Activated CD4-positive, alpha-beta memory T cell treated with anti-CD3 and anti-CD28 coated beads, Interleukin-2, amount 10 ng/mL, durations not matched to agents 7 days and 5 days (primary cell): ENCODE measurements at places on chromosomes 5 and 9. TPM values are rescaled to one million over a fixed set of nuclear protein-coding genes. Genes with fewer than 3 reads are reported as not detected.

The FOXD4L6 gene
- not detected for total RNA-seq

The PELO gene
- total RNA-seq, result 20.6 TPM

The MAN2A1 gene
- total RNA-seq, result 32.6 TPM

The WDR38 gene
- total RNA-seq, result not detected

The DAP gene
- 51.0 TPM for total RNA-seq

The LEAP2 gene
- 2.5 TPM for total RNA-seq

The GPX8 gene
- total RNA-seq, result not detected

The ANXA1 gene
- 204 TPM for total RNA-seq

The FAXDC2 gene
- total RNA-seq, result not detected

The HRH2 gene
- total RNA-seq, result 13.7 TPM

The NDFIP1 gene
- total RNA-seq, result 59.3 TPM

The RASGRF2 gene
- total RNA-seq, result 2.4 TPM

The PTPN3 gene
- total RNA-seq, result 0.20 TPM

The GRM6 gene
- total RNA-seq, result not detected

The GMCL2 gene
- not detected for total RNA-seq

The GARIN3 gene
- 0.13 TPM for total RNA-seq

The SCGB3A2 gene
- not detected for total RNA-seq

The ORM1 gene
- not detected for total RNA-seq

The CDKN2B gene
- 3.4 TPM for total RNA-seq

The CACFD1 gene
- 1.2 TPM for total RNA-seq

The TUSC1 gene
- not detected for total RNA-seq

The TEK gene
- total RNA-seq, result not detected

The MAST4 gene
- 38.3 TPM for total RNA-seq

The PCDHGA8 gene
- not detected for total RNA-seq

The DOK3 gene
- 2.4 TPM for total RNA-seq

The MED10 gene
- total RNA-seq, result 52.9 TPM

The PARP8 gene
- total RNA-seq, result 91.7 TPM

The S1PR3 gene
- not detected for total RNA-seq

The RNF183 gene
- 0.40 TPM for total RNA-seq

The CCDC183 gene
- 0.96 TPM for total RNA-seq

The SMIM33 gene
- total RNA-seq, result 2.3 TPM

The OTP gene
- total RNA-seq, result not detected

The FABP6 gene
- not detected for total RNA-seq

The NR5A1 gene
- not detected for total RNA-seq

The PCDHB10 gene
- not detected for total RNA-seq

The BTNL8 gene
- not detected for total RNA-seq

The OR1J2 gene
- not detected for total RNA-seq

The MSX2 gene
- not detected for total RNA-seq

The FSTL4 gene
- not detected for total RNA-seq

The FOXD4 gene
- total RNA-seq, result 0.20 TPM

The ARHGEF39 gene
- 19.9 TPM for total RNA-seq

The CBY3 gene
- total RNA-seq, result 0.68 TPM

The TAF1L gene
- total RNA-seq, result 0.05 TPM

The CNTLN gene
- 0.25 TPM for total RNA-seq

The MCC gene
- total RNA-seq, result 10.4 TPM
